ENCODE measurements at places on chromosomes 2 and 18.

- DNase-seq = no peak
These were observed 56.5 kb downstream of the RPIA start for GRCh38 chr2:88747990-88748389.

DNA sequence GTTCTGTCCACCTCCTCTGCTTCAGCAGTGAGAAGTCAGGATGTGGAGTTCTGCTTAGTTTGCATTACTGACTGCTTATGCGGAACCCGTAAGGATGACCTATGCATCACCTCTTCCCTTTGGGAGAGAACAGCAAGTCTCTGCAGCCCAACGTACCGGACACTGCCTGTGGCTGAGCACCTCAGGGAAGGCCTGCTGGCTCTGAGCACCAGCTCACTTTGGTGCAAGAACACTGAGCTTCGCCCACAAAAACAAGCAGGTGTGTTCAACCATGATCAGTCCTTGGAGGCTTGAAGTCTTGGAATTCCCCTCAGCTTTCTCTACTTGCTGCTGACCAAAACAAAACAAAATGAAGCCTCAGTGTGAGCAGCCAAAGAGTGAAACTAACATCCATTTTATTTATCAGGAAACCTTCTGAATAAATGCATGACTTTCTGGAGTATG, 52.7 kb upstream of the NCK2 start:
- DNase-seq = no peak

DNA sequence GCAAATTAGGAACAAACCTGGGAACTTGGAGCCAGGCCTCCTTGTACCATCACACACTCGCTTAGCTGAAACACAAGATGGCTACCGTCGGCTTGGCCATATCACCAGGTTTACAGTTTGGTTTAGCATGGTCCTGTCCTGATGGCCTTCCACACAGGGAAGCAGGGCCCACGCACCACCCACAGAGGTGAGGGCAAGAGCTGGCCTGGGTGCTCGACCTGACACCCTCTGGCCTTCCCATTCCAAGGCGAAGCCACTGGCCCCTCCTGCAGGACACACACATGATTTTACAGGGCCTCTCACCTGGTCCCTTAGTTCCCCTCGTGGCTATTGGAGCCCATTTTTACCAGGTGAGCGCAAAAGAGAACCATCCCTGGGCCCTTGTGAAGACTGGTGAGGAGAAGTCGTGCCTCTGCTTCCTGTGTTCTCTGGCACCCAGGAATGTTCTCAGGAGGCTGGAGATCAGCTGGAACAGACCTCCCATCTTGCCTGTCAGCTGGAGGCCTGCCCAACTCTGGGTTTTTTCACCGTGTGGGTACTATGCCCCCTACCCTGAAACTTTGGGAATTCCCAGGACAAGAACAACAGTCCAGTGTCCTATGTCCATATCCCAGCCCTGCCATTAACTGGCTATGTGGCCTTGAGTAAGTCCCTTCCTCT, 53.0 kb upstream of the FOSL2 start:
- no peak for DNase-seq

GRCh38 chr2:147247749-147248148, 597.1 kb upstream of the ACVR2A start:
- DNase-seq = no peak

DNA sequence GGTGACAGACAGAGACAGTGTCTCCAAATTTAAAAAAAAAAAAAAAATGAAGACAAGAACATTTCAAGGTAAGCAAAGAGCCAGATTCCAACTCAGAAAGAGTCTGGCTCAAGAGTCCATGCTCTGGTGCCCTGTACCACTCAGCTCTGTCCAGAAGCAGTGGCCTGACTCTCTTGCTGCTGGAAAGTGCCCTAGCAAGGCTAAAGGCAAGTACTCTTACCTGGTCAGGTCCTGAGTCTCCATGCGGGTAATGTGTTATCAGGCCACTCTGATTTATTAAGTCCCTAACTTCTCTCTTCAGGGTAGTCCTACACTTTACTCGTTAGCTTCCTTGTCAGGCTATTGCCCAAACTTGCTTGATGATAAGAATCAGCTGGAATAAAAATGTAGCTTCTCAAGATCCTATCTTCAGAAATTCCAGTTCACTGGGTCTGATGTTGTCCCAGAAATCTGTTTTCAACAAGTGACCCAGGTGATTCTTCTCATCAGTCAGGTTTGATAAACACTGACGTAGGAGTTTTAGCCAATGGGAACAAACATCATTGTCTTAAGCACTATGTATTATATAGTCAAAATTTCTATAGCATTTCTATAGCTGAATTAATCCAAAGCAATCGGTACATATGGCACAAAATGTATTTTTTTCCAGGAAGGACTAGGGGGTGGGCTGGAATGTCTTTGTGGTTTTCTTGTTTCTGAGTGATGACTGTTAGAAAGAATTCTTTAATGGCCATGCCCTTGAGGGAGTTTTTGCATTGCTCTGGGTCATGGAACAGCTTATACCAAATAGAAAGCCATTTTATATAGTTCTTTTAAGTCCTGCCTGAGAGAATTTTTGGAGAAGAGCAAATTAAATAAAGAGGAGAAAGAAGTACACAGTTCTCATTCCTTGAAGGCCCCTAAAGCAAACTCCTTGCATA, 139.9 kb upstream of the DNMT3A start:
- no peak for DNase-seq

GRCh38 chr2:148646231-148646559, 1.6 kb downstream of the EPC2 start:
- no peak for DNase-seq

DNA sequence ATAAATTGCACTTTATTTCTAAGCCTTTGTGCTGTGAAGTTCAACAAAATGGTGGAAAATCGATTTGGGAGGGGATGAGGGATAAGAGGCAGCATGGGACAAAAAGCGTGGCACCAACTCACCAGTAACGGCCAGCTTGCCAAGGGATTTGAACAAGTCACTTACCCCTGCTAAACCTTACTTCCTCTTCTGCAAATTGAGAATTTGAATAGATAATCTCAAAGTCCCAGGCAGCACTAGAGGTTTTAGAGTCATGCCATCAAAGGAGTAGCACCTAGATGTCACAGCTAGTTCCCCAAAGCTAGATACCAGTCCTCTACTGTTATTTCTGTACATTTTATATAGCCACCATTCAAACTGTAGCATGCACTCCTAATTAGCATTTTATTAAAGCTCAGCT, 83.7 kb upstream of the VRK2 start:
- no peak for DNase-seq

- DNase-seq = no peak
These were observed 36.4 kb downstream of the TACR1 start for GRCh38 chr2:75162897-75163296.

DNA sequence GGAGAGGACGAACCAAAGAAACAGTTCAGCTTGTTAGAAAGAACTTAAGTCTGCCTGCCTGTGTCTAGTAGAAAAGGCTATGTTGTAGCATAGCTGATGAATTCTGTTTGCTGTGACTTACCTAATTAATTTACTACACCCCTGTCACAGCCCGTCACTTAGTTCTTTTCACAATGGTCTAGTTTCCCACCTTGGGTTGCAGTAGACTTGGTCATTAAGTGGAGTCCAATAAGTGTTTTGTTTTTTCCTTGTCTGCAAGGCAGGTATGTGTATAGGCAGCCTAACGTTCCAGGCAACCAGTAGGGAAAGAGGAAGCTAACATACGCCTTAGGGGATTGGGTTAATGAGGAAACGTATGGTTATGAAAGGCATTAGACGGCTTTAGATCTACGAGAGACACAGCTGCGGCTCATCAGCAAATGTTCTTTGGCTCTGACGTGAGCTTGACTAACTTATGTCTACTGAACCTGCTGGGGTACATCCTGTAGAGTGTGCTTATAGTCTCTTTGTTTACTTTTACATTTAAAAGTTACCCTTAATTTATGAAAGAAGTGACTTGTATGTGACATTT, 180.1 kb downstream of the PRPF40A start:
- DNase-seq = no peak

- DNase-seq = no peak
These were observed 851.6 kb upstream of the SALL3 start for GRCh38 chr18:78128004-78128403.

Data from prostate gland (tissue), 2 donors.